ENCODE measurements at places on chromosomes 12 and 14.

GRCh38 chr14:59828276-59828675 lies 42.3 kb downstream of the RTN1 start:
- DNase-seq, result no peak

- no peak for DNase-seq
Measured at GRCh38 chr12:104694711-104695110, 238.0 kb downstream of the CHST11 start.

DNA sequence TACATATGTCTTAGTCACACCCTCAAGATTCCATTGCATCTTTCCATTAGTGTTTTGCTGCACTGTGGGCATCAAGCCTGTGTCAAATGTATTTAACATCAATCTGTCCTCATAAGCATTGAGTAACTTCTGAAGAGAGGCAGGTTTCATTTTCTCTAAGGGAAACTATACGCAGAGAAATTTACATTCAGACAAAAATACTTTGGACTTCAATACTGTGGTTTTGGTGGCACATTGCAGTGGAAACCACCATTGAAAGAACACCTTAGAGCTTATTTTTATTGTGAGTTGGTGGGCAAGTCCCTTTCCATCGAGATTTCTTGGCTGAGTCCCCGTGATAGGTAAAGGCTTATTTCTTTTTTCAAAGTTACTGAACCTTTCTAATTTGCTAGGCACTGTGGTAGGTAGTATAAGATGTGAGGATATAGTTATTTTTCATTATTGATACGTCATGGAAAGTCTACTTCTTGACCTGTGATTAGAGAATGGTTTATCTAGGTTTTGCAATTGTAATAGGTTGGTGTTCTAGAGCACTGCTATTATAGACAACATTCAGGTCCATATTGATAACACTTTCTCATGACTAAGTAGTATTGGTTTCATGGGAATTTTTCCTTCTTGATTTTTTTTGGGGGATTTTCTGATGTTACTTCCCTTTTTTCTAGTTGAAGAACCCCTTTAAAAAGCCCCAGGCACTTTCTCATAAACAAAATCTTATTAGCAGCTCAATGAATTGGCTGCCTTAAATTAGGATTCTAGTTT lies 81.9 kb downstream of the CFAP54 start:
- no peak for DNase-seq

GRCh38 chr14:93543766-93544165 lies 113.0 kb downstream of the UNC79 start:
- DNase-seq, result no peak

GRCh38 chr12:105347499-105347898 lies 17.0 kb downstream of the C12orf75 start:
- DNase-seq, result no peak

GRCh38 chr12:119868992-119869391 lies 8.1 kb downstream of the CIT start:
- no peak for DNase-seq

GRCh38 chr12:123945287-123946151 lies 27.1 kb downstream of the CCDC92 start:
- DNase-seq, result no peak
